ENCODE measurements at places on chromosomes 6 and 20. TPM values are rescaled to one million over a fixed set of nuclear protein-coding genes. Genes with fewer than 3 reads are reported as not detected.

GRCh38 chr6:170128346-170128745 lies 162.5 kb downstream of the DLL1 start:
- no peaks in the 10 kb centered on the region for H3K36me3 ChIP-seq
- peak; percentile 22 for DNase-seq
- peaks cover 5% of the 10 kb centered on the region for H3K4me1 ChIP-seq
- H3K4me3 ChIP-seq: no peak overlapping the region
- H3K27ac ChIP-seq: no peak overlapping the region
- H3K27me3 ChIP-seq: no peaks in the 10 kb centered on the region

GRCh38 chr6:44411141-44411540 lies 23.6 kb downstream of the CDC5L start:
- H3K27ac ChIP-seq: no peak overlapping the region
- H3K4me3 ChIP-seq: no peak overlapping the region
- DNase-seq: no peak
- H3K4me1 ChIP-seq: peaks cover 8% of the 10 kb centered on the region

GRCh38 chr20:54497931-54498718 lies 22.7 kb downstream of the DOK5 start:
- no peaks in the 10 kb centered on the region for H3K27me3 ChIP-seq
- no peaks in the 10 kb centered on the region for H3K4me1 ChIP-seq
- no peak overlapping the region for H3K27ac ChIP-seq
- no peak for DNase-seq

DNA sequence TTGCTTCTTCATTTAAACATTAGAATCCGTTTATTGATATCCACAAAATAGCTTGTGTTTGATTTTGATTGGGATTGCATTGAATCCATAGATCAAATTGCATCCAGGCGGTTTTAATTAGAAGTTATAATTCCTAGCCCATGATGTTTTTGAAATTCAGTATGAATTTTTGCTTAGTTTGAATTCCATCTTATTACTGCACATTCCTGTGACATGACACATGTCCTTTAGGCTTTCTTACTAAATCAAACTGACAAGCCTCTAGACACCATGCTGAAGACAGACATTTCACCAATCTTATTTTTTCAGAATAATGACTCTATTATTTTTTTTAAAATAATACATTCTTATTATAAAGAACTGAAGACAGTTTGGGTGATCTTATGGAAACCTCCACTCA lies 21.4 kb upstream of the PI16 start:
- H3K4me3 ChIP-seq: no peak overlapping the region
- H3K27ac ChIP-seq: no peak overlapping the region
- DNase-seq: no peak
- no peaks in the 10 kb centered on the region for H3K27me3 ChIP-seq
- no peaks in the 10 kb centered on the region for H3K4me1 ChIP-seq

- H3K36me3 ChIP-seq: no peaks in the 10 kb centered on the region
- H3K27ac ChIP-seq: no peak overlapping the region
- no peaks in the 10 kb centered on the region for H3K27me3 ChIP-seq
- H3K4me1 ChIP-seq: no peaks in the 10 kb centered on the region
Observed at GRCh38 chr6:82385546-82385945, 21.9 kb downstream of the TPBG start.

DNA sequence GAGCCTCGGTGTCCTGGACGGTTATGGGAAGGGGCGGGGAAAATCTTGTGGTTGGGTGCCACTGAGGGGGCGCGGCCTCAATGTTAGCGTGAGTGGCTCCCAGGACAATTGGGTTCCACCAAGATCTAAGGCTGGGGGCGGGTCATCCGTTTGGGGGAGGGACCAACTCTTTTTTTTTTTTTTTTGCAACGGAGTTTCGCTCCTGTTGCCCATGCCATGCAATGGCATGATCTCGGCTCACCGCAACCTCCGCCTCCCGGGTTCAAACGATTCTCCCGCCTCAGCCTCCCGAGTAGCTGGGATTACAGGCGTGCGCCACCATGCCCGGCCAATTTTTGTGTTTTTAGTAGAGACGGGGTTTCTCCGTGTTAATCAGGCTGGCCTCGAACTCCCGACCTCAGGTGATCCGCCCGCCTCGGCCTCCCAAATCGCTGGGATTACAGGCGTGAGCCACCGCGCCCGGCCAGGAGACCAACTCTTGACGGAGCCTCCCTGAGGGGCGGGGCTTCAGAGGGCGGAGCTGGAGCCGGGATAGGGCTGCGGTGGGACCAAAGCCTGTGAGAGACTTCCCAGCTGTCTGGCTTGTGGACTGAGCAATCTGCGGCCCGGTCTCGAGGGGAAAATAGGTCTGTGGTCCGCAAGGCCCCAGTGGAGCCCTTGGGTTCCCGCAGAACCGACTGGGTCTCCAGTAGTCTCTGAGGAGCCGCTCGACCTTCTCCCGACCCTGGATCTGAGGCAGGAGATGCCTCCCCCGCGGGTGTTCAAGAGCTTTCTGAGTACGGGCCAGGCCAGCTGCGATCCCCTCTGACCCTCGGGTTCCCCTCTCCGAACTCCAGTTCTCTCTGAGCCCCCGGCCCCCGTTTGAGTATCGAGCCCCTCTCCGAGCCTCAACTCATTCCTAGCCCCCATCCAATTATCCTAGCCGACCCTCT lies 1.1 kb downstream of the SPAG4 start:
- H3K4me3 ChIP-seq: peak overlapping the region; percentile 56
- peak; percentile 88 for DNase-seq
- no peaks in the 10 kb centered on the region for H3K4me1 ChIP-seq
- peak overlapping the region; percentile 82 for H3K27ac ChIP-seq

GRCh38 chr6:55003719-55004430 lies 157.3 kb downstream of the FAM83B start:
- H3K4me3 ChIP-seq: no peak overlapping the region
- H3K4me1 ChIP-seq: no peaks in the 10 kb centered on the region
- H3K27me3 ChIP-seq: no peaks in the 10 kb centered on the region
- no peak for DNase-seq

- no peak for DNase-seq
- H3K27ac ChIP-seq: no peak overlapping the region
- H3K4me3 ChIP-seq: no peak overlapping the region
- H3K4me1 ChIP-seq: no peaks in the 10 kb centered on the region
- no peaks in the 10 kb centered on the region for H3K27me3 ChIP-seq
Observed at GRCh38 chr6:157830354-157831017, 7.4 kb downstream of the SNX9 start.

DNA sequence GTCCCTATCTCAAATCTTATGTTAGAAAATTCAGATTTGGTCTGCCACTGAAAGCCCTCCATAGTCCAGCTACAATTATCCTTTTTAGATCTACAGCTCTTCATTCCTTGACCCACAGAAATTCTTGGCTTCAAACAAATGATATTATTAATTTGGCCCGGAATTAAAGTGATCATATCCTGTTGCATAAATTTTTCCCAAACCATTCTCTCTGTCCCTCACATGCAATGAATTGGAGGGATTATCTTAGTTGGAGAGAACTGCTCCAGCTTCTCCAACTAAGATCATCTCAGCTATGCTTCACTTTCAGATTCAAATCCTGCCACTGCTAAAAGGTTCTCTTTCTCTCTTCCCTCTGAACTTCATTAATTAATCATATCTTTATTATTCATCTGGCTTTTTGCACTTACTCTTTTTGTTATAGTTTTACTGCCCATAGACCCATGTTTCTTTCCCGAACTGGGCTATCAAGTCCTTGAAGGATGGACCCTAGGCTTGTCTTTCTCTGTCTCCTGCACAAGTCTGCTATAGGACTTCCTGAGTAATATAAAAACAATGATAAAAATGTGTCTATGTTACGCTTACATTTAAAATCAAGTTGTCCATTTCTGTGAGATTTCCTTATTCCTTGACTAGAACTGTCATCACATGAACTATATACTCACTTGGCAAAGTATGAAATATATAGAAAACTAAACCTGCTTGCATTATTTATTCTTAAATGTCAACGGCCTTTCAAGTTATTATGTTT lies 493.9 kb upstream of the MARCKS start:
- no peak overlapping the region for H3K4me3 ChIP-seq
- no peak for DNase-seq
- H3K27ac ChIP-seq: no peak overlapping the region
- no peaks in the 10 kb centered on the region for H3K27me3 ChIP-seq

DNA sequence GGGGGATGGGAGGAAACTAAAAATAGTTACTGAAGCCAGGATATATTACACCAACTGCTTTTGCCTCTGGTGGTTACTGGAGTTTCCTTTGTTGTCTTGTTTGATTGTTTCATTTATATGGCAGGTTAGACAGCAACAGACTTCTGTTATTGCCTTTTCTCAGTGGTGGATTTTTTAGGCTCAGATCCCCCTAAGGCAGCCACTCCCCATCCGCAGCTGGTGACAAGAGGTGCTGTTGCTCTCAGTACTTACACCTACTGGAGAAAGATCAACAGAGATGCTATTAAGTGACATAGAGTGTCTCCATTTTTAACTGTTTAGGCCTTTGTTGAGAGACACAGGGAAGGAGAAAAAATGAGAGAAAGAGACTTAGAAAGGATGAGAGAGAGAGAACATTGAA lies 552.1 kb downstream of the PKHD1 start:
- no peaks in the 10 kb centered on the region for H3K4me1 ChIP-seq
- H3K36me3 ChIP-seq: no peaks in the 10 kb centered on the region
- no peak overlapping the region for H3K27ac ChIP-seq
- H3K4me3 ChIP-seq: no peak overlapping the region

The MDFI gene
- 2.6 TPM for total RNA-seq

The SLC17A3 gene
- not detected for total RNA-seq

The PI16 gene
- total RNA-seq: 1.5 TPM

Measured in Peyer's patch (tissue), 4 donors.